Stimulated activated CD8-positive, alpha-beta memory T cell treated with anti-CD3 and anti-CD28 coated beads, Interleukin-7, amount 100 ng/mL, for 24 hours (primary cell): ENCODE measurements at places on chromosomes 7 and 10.
A peak's percentile ranks its signal among the peaks of the same experiment; 100 is the strongest.

DNA sequence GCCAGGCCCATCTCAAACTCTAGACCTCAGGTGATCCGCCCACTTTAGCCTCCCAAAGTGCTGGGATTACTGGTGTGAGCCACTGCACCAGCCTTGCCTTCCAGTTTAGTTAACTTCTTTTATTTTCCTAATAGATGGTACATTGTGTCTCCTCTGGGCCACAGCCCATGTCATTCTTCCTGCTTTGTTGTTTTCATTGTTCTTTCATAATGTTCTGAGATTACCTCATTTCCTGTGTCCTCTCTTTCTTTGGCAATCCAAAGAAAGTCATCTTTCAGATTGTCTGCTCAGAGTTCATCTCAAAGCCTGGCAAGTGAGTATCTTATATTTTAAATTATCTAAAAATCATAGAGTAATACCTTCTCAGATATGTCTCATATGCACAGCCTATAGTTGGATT lies at the start of gene OLAH:
TSS of gene OLAH (plus strand) at position 270 of the 400 bp plus-strand sequence. CDS start 3,346 bp downstream, outside the sequence.
- no peak for DNase-seq

DNA sequence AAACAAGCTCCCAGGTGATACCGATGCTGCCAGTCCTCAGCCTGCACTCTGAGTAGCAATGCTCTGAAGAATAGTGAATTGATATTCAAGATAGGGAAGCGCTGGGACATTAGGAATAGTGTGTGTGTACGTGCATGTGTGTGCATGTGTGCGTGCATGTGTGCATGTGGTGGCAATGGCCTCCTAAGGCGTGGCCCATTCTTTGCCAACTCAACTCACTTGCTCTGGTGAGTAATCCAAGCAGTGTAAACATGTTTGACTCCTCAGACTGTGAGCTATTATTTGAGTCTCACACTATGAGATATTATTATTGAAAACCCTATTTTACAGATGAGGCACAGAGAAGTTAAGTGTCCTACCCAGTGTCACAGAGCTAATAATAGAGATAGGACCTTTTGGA lies 186.6 kb downstream of the RAB11FIP2 start:
- DNase-seq: no peak

- no peak for DNase-seq
Measured at GRCh38 chr7:155507576-155507975, 38.8 kb downstream of the CNPY1 start.

DNA sequence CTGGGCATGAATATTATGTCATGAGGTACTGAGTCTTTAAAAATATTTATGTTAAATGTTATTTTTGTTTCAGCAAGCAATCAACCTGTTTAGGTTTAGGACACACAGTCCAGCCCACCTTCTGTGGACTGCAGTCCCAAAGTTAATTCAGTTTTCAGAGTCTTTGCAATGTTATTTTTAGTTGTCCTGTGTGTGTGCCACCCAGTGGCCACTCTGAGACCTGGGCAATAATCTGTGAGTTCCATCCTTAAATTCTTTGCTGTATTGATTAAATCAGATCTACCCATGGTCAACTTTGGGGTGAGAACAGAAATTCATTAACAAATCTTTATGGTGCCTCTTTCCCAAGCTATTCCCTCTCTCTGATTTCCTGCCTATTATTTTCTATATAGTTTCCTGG lies 415.1 kb downstream of the CCSER2 start:
- DNase-seq: no peak

GRCh38 chr7:148919859-148920258 lies 35.8 kb upstream of the EZH2 start:
- no peak for DNase-seq

DNA sequence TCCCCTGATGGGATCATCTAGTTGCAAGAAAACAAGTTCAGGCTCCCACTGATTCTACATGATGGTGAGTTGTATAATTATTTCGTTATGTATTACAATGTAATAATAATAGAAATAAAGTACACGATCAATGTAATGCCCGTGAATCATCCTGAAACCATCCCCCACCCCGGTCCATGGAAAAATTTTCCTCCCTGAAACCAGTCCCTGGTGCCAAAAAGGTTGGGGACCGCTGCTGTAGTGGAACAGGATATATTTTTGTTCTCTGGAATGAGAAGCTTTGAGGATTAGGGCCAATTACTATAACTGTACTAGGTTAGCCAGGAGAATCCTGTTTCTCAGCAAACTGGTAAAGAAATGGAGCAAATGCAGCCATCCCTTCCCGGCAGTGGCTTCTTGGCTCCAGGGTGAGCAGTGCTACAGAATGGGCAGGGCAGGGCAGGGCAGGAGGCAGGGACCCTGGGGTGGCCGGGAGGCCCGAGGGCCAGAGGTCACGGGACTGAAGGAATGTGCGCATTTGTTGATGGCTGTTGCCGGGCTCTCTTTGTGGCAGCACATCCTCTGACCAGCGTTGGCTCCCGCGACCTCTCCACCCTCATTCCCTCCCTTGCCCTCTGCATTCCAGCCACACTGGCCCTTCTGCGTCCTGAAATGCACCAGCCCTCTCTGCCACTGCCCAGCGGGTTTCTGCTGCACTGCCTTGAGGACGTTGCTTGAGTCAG lies 162.3 kb upstream of the NPS start:
- DNase-seq: no peak

GRCh38 chr7:120987683-120988590 lies 574 bp upstream of the CPED1 start:
- peak; percentile 63 for DNase-seq

- no peak for DNase-seq
Measured at GRCh38 chr10:15703151-15703880, 16.4 kb downstream of the ITGA8 start.

GRCh38 chr7:148306759-148307158 lies 283.8 kb upstream of the C7orf33 start:
- DNase-seq: no peak

- DNase-seq: no peak
Measured at GRCh38 chr10:7647062-7647664, 19.6 kb downstream of the ITIH5 start.

- DNase-seq: no peak
Measured at GRCh38 chr7:103348452-103348851, 1.0 kb downstream of the PSMC2 start.

GRCh38 chr7:37719077-37719476 lies 35.5 kb downstream of the GPR141 start:
- DNase-seq: no peak

GRCh38 chr10:126876456-126876855 lies 28.8 kb upstream of the DOCK1 start:
- no peak for DNase-seq

GRCh38 chr7:66247380-66248078 lies 42.4 kb downstream of the TPST1 start:
- DNase-seq: no peak

DNA sequence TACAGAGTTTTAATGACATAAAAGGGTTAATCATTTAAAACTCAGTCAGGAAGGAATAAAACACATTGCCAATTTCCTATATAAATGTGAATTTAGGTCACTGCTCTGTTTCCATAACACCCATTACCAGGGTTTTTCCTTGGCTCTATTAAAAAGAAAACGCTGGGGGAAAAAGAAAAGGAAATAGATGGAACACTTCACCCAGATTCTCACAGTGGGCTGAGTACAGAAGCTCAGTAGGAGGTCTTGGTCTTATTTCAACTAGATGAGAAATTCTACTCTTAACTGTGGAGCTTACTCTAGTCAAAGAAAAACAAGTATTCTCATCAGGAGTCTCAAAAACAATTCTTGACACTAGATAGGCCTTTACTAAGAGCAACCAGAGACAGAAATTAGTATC lies 36.5 kb downstream of the GLUD1 start:
- no peak for DNase-seq

DNA sequence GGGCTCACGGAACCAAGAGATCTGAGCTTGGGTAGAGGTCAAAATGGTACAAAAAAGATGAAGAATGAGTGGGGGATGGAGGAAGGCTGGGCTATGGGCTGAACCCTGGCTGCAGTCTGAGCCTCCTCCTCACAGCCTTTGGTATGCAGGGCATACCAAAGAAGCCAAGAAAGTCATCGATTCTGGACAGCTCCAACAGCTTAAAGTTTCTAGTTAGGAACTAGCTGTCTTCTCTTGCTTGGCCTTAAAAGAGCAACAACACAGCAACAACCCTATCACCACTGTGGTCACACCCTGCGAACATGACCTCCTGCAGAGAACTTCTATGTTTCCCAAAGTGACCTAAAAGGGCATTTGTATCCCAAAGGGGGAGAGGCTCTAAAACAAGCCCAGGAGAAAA lies 126.1 kb upstream of the EFCAB10 start:
- no peak for DNase-seq

GRCh38 chr7:133623721-133624120 lies 370.8 kb downstream of the EXOC4 start:
- DNase-seq: no peak

DNA sequence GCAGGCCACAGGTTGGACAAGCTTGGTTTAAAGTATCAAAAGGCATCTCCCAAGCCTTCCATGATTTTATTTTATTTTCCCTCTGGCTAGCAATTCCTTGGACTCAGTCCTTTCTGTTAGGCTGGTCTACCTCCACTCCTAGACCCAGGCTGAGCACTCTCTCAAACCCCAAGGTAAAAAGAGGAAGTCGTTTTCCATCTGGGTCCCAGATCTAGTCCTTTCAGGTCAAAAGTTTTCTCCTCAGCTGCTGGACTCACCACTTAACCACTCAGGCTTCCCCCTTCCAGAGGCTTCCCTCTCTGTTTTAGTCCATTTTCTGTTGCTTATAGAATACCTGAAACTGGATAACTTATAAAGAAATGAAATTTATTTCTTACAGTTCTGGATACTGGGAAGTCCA lies 252.3 kb upstream of the MKLN1 start:
- no peak for DNase-seq

- DNase-seq: no peak
Measured at GRCh38 chr10:73182568-73182967, 14.6 kb downstream of the FAM149B1 start.

DNA sequence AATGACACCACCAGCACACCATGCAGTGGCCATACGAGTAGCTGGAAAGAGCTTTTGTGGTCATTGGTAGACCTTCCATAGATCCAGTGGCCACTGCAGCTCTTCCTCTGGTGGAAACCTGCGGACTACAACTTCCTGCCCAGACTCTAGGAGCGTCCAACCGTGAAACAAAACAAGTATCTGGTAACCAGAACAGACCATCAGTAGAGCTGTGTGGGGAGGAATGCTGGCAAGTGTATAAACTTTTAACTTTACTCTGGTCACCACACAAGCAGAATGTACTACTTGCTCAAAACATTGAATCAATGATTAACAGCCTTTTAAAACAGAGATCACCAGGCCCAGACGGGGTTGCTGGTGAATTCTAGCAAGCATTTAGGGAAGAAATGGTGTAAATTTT lies 154.7 kb upstream of the DGKB start:
- no peak for DNase-seq

DNA sequence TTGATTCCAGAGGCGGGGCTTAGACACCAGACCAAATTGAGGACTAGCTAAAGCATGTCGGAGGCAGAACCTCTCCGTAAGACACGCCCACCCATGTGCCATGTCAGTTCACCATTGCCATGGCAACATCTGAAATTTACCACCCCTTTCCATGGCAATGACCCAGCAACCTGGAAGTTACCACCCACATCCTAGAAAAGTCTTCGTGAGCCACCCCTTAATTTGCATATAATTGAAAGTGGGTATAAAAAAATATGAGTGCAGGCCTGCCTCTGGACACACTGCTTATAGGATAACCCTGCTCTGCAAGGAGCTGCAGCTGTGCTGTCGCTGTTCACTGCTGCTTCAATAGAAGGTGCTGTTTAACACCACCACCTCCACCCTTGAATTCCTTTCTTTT lies 28.0 kb downstream of the TMEM270 start:
- no peak for DNase-seq

GRCh38 chr7:85750454-85750949 lies 563.6 kb upstream of the SEMA3D start:
- DNase-seq: no peak

- DNase-seq: no peak
Measured at GRCh38 chr7:35513828-35514227, 181.1 kb downstream of the HERPUD2 start.

DNA sequence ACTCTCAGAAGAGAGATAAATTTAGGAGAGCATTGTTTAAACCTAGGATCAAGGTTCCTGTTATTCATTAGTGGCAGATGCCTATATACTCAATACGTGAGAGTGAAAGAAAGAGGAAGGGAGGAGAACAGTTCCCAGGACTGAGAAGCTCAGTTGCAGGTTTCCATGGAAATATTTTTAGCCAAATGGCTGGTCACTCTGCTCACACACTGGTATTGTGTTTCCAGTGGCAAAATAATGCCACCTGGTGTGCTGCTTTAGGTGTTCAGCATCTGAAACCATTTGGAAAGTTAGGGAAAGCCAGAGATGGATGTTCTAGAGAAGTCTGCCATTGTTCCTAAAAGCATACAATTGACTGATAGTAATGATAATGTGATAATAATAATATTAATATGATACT lies 827.7 kb downstream of the SORCS3 start:
- DNase-seq: no peak

DNA sequence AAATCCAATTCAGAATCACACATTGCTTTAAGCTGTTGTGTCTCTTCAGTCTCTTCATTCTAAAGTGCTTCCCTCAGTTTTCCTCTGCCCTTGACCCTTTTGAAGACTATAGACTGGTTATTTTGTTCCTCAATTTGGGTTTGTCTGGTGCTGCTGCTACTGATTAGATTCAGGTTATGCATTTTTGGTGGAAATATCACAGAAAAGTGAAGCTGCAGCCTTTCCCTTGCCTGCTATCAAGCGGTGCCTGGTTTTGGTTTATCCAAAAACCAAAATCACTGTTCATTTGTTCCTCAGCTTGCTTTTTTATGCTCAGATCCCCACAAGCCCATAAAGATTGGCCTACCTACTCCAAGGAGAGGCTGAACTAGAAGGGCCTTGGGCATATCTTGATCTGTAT lies 55.2 kb downstream of the ELMO1 start:
- DNase-seq: no peak

DNA sequence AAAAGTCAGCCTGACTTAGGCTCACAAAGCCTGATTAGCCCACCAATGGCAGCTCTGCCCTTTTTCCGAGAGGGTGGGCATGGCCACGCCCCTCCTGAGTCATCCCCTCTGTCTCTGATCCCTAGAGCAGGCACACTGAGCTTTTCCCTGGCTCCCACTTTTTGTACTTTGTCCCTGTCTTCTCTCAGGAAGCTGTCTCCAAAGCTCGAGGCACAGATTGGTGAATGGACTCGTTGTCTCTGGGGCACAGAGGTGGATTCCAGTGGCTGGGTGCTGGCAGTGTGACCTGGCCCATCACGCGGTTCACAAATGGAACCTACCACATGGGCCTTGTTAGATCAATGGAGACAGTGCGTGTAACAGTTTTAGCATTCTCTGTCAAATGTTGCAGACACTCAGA lies 313.5 kb downstream of the WDR37 start:
- no peak for DNase-seq

DNA sequence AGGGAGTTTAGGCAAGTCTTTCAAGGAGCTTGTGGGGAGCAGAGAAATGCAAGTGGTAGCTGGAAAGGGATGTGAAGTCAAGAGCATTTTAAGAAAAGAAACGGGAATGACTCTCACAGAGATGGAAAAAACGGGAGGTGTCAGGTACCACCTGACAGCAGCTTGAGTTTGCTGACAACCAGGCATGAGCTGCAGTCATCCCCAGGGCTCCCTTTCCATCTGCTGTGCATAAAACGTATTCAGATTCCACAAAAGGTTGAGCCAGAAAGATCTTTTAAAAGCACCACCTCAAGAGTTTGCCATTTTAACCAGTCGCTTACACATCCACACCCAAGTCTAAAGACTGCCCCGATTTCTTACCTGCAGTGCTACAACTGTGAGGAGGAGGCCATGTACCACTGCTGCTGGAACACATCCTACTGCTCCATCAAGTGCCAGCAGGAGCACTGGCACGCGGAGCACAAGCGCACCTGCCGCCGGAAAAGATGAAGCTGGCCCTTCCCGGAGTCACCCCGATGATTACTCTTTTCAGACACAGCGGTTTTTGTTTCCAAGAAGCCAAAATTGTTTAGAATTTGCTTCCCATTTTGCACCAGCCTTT lies 116.8 kb downstream of the ZMYND11 start:
- DNase-seq: no peak
